ENCODE measurements at places on chromosomes 7 and 10. TPM values are rescaled to one million over a fixed set of nuclear protein-coding genes. Genes with fewer than 3 reads are reported as not detected.

Gene CALHM3
- total RNA-seq = not detected

Gene SLC26A4
- total RNA-seq = 0.60 TPM

Gene GIMAP8
- 7.5 TPM for total RNA-seq

Gene MACC1
- total RNA-seq = 4.3 TPM

Gene LRRC18
- total RNA-seq = not detected

Gene WBP1L
- total RNA-seq = 80.5 TPM

Gene SFTPA1
- total RNA-seq = not detected

Gene HOGA1
- 1.6 TPM for total RNA-seq

Gene ORC5
- total RNA-seq = 56.0 TPM

Gene MMD2
- total RNA-seq = 5.7 TPM

Gene ZNF467
- 4.6 TPM for total RNA-seq

Gene ACTL6B
- total RNA-seq = 14.7 TPM

Gene GPR141
- total RNA-seq = 1.9 TPM

Gene CRYGN
- not detected for total RNA-seq

Gene WDFY4
- total RNA-seq = 3.5 TPM

Gene CACNA2D1
- 103 TPM for total RNA-seq

Gene TAC1
- 3.4 TPM for total RNA-seq

Gene LOXL4
- total RNA-seq = 7.9 TPM

Gene PRSS58
- not detected for total RNA-seq

Gene MCM10
- total RNA-seq = 4.1 TPM

Gene BEND7
- total RNA-seq = 35.7 TPM

Gene OSBPL3
- 11.1 TPM for total RNA-seq

Gene PDAP1
- 58.3 TPM for total RNA-seq

Gene LRRD1
- total RNA-seq = 0.44 TPM

Gene STAG3
- 0.55 TPM for total RNA-seq

Gene PLXNA4
- total RNA-seq = 17.5 TPM

Gene OR6V1
- total RNA-seq = not detected

Gene FRMPD2
- total RNA-seq = 27.3 TPM

Gene A1CF
- not detected for total RNA-seq

Gene GRM3
- 7.2 TPM for total RNA-seq

Gene ADIRF
- 10.1 TPM for total RNA-seq

Gene SPDYE11
- total RNA-seq = not detected

Gene ZNHIT1
- 52.2 TPM for total RNA-seq

Gene CC2D2B
- 2.5 TPM for total RNA-seq

Gene DNAJC30
- 4.2 TPM for total RNA-seq

Gene CPA1
- total RNA-seq = 0.66 TPM

Gene TRPV6
- 0.55 TPM for total RNA-seq

Gene HOXA6
- not detected for total RNA-seq

Gene GDF10
- 10.0 TPM for total RNA-seq

Gene LAMB4
- total RNA-seq = 3.7 TPM

Gene RBP3
- total RNA-seq = 348 TPM

Gene DPCD
- total RNA-seq = 32.6 TPM

Gene NEUROG3
- total RNA-seq = not detected

Gene C7orf57
- total RNA-seq = 0.22 TPM

Gene MKLN1
- 103 TPM for total RNA-seq

Gene FASTK
- total RNA-seq = 65.1 TPM

Gene PDK4
- 8.9 TPM for total RNA-seq

Gene NXPH1
- 1.6 TPM for total RNA-seq

Gene OLAH
- total RNA-seq = 0.93 TPM

Gene SYT15B
- 4.0 TPM for total RNA-seq

Gene PSPH
- total RNA-seq = 31.1 TPM

Gene HOXA10
- total RNA-seq = not detected

Gene VGF
- 2.2 TPM for total RNA-seq

Gene SGCE
- 128 TPM for total RNA-seq

Gene CTAGE4
- 2.7 TPM for total RNA-seq

Data from camera-type eye (tissue), 1 donor.